GM04504 (cell line): ENCODE measurements at places on chromosomes 1 and 21.

GRCh38 chr1:17520041-17520440 is 19.5 kb upstream of the ARHGEF10L start:
- no peak for DNase-seq

DNA sequence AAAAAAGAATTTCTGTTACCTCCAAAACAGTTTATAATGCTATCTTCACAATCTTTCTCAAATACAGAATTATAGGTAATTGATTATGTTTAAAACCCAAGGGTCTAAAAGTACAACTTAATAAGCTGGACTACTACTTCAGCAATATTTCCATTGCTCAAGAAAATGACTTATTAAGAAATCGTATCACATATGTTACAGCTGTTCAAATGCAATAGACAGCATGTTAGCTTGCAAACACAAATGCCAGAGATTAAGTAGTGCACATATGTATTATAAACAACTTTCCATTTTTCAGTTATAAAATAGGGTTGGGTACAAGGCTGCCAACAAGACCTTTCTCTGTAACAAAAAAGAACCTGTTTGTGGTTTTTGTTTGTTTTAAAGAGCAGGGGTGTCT is 211.0 kb upstream of the DMRTA2 start:
- DNase-seq, result no peak

DNA sequence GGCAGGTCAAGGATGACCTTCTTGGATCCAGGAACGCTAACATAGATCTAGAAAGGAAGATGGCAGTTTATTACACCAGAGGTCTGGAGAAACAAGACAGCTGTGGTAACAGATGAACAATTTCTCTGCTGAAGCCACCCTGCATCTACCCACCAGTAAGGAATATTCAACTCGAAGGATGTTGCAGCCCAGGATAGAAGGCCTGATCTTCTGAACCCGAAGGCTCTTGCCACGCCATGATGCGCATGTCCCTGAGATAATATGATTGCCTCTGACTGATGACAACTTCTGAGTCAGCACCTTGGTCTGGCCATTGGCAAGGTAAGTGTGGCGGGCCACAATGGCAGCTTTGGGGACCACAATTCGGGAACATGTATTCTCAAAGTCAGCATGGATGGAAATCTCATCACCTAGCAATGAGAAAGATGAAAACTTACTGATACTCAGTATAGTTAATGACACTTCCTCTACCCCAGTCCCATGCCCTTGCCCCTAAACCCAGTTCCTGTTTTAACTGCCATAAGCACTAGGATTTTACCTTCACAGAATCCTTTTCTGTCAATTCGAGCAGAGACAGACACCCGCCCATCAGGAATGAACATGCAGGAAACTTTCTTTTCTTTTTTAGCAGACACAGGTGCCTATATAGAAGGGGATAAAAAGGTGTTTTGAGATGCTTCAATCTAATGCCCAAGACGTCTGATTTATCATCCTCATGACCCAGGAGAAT is 1.8 kb downstream of the TXNIP start:
- no peak for DNase-seq

DNA sequence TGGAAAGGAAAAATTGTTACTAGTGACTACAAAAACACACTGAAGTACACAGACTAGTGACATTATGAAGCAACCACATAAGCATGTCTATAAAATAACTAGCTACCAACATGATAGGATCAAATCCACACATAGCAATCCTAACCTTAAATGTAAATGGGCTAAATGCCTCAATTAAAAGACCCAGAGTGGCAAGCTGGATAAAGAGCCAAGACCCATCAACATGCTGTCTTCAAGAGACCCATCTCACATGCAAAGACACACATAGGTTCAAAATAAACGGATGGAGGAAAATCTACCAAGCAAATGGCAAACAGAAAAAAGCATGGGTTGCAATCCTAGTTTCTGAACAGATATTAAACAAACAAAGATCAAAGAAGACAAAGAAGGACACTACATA is 49.4 kb upstream of the LRRC8B start:
- DNase-seq, result no peak

DNA sequence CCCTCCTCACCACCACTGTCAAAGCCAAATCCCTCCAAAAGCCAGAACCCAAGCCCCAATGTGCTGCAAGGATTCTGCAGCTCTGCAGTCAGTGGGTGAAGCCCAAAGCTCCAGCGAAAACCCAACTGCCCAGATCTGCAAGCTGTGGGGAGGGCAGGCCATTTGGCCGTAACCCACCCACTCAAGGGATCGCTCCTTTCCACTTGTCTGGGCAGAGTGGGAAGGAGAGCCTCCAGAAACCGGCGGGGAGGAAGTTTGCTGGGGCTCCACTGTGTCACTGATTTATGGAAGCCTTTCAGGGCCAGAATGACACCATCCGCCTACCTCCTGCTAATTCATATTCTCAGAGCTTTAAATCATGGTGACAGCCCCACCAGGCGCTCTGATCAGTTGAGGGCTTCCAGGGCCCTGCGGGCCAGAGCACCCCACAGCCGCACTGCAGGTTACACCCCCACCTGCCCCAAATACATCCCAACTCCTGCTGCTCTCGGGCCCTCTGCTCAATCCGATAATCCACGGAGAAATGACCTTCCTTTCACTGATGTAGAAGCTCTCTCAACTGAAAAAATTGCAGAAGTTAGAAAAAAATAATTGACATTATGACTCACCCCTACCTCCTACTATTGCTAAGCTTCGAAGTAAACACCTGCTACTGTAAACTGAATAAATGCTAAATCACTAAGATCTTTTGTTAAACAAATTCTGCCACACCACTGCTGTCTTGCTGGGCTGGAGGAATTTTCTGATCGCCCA is 40.6 kb upstream of the RAB4A start:
- DNase-seq, result no peak

- no peak for DNase-seq
These were observed 18.0 kb downstream of the SLC2A7 start for GRCh38 chr1:9008236-9008635.

DNA sequence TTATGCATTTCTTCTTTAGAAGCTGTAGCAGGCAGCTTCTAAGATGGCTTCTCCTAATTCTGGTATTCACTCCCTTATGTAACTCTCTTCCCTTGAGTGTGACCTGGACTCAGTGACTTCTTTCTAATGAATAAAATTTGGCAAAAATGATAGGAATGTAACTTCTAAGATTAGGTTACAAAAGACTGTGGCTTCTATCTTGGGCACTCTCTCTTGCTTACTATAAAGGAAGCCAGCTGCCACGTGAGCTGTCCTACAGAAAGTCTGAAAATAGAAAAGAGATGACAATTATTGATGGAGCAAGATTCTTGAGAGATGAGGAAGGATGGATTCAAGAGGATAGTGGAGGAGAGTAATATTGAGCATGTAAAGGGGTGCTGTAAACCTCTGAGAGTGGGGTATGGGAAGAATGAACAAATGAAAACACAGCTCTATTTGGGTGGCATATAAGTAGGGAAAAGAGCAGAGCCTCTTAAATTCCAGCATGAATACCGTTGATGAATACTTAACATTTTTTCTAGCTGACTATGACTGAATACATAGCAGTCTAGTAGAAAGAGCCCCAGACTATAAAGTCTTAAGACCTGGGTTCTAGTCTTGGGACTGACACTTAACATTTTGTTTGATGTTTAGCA is 5.5 kb downstream of the TSEN15 start:
- DNase-seq, result peak; percentile 75

DNA sequence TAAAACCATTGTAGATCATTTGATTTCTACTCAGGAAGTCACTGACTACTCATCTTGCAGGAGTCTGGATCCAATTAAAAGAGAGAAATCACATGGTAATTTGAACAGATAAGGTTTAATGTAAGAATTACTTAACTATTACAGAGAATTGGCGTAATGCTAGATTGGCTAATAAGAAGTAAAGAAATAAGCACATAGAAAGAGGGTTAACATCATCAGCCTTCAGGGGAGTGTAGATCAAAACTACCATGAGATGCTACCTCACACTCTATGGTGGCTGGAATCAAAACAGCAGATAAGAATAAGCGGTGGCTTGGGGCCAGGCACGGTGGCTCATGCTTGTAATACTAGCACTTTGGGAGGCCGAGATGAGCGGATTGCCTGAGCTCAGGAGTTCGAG is 11.7 kb downstream of the ST3GAL3 start:
- DNase-seq, result peak; percentile 41

DNA sequence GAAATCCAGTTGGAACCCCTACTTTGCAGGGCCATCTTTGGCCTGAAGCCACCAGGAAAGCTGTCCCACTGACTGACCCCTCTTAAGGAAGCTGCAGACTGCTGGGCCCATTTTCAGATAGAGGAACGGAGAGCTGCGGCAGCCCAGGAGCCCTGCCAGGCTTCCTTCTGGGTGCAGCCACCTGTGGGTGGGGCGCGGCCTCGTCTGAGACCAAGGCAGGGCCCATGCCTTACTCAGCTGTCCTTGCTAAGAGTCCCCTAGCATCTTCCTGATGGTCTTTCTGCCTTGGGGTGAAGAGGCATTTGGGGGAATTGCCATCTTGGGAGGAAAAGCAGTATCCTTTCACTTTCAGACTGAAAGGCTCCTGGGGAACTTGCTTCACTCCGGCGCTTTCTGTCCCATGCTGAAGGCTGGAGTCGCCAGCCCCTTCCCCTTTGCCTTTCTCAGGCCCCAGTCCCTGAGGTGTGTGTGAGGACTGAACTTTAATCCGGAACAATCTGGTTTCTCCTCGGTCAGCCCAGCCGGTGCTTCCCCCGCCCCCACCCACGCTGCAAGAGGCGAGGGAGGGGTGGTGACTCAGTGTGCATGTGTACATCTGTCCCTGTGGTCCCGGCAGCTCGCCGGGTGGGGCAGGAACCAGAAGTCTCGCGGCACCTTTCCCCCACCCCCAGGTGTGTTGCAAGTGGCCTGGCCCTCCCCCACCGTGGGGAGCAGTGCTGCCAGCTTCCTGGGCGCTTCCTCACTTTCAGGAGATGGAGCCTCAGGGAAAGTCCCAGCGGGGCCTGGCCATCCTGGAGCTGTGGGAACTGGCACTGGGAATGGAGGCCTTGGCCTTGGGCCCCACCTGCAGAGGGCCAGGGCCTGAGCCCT is 5.1 kb downstream of the ZC3H12A start:
- peak; percentile 83 for DNase-seq

DNA sequence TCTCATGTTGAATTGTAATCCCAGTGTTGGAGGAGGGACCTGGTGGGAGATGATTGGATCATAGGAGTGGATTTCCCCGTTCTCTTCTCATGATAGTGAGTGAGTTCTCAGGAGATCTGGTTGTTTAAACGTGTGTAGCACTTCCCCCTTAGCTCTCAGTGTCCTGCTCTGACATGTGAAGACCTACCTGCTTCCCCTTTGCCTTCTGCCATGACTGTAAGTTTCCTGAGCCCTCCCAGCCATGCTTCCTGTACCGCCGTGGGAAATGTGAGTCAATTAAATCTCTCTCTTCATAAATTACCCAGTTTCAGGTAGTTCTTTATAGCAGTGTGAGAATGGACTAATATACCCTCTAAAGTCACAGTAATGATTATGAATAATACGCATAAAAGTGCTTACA is 248.4 kb upstream of the LRRC7 start:
- DNase-seq, result no peak

DNA sequence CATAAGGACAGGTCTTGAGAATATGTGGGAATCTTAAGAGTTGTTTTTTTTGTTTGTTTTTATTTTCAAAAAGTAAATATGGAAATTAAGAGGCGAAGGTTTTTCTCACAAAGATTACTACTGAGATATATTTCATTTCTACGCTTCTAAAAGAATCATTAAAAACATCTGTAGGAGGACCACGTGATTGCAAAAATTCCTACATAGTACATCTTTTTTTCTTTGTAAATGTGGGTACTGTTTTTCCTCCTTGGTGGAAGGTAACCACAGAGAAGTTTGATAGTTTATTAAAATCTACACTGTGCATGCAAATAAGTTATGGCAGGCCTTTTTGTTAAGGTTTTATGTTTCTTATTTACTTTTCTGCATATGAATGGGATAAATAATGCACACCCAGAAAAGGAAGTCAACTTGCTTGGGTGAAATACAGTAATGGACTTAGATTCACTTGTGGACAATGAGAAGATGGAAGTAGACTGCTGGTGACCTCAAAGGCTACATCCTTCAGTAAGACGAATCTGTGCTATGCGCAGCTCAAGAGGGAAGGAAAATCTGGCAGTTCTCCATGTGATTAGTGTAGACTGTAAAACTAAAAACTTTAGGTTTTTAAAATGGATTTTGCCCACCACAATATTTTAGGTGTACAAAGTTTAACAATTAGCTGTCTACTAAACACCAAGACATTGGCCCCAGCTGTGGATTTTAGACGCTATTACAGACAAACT is 2.0 kb downstream of the AK5 start:
- DNase-seq, result no peak

GRCh38 chr1:89429062-89429461 is 65.2 kb downstream of the GBP6 start:
- no peak for DNase-seq

DNA sequence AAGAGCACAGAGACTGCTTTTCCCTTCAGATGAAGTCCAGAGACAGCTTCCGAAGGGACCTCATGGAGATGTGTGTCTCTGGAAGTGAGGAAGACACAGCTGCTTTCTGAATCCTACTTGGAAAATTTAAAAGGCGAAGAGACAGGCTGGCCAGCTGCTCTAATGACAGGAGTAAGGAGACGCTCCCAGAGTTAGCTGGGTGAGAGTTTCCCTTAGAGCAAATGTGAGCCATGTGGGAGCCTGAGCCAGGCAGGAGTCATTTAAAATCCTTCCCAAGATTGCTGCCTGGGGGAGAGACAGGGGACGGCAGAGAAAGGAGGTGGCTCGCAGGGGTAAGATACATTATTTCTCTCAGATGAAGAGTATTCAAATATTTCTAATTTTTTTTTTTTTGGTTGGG is 53.1 kb downstream of the ZNF326 start:
- no peak for DNase-seq

- peak; percentile 79 for DNase-seq
These were observed 101.7 kb downstream of the BCAR3 start for GRCh38 chr1:93579891-93580290.

- no peak for DNase-seq
These were observed 21.7 kb downstream of the TCHHL1 start for GRCh38 chr1:152067150-152067549.

DNA sequence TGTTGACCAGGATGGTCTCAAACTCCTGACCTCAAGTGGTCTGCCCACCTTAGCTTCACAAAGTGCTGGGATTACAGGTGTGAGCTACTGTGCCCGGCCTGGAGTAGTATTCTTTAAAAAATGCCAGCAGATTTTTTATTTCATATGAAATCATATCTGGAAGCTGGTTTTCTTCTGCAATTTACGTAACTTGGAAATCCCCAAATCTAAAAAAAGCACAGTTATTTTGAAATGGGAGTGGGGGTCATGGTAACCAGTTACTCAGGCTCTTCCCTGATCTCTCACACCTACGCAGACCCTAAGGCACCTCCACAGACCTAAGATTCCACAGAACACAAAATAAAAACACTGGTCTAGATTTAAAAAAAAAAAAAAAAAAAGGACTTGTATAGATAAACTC is 219.8 kb downstream of the DAB1 start:
- DNase-seq, result no peak

DNA sequence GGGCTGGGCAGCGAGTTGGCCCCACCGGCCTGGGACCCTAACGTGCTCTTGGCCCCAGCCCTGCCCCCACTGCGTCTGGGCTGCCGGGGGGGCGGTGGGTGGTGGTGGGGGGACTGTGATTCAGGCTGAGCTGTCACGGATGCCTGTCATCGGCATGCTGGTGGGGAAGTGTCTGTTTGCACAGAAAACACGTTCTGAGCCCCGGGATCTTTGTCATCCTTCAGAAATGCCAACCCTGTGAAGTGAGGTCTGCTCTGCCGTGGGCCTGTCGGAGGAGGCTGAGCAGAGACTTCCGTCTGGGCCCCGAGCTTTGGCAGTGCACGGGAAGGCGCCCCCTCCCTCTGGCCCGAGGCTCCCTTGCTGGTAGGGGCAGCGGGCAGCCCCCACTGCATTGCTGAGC is 24.3 kb upstream of the PLCH2 start:
- peak; percentile 54 for DNase-seq

- DNase-seq, result peak; percentile 47
These were observed 24.7 kb downstream of the HMGCS2 start for GRCh38 chr1:119743776-119744597.
